ENCODE measurements at places on chromosomes 6 and 20. TPM values are rescaled to one million over a fixed set of nuclear protein-coding genes. Genes with fewer than 3 reads are reported as not detected.

Gene ANKEF1
- total RNA-seq = 2.2 TPM

Gene CTCFL
- not detected for total RNA-seq

DNA sequence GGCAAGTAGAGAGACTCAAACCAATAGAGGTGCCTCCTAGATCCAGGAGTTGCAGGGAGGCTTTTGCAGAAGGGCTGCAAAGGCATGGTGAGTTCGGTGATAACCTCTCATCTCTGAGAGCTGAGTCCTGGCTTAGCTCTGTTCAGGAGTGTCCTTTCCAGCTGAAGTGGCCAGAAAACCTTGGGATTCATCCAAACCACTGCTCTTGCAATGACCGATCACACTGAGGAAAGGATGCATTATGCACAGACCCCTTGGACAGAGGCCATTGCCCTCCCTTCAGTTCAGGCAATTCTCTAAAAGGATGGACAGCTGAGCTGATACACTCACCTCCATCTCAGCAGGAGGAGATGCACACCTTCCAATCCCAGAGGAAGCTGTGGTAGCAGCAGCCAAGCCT lies 158.8 kb upstream of the ENPP5 start:
- ATAC-seq = no peak

DNA sequence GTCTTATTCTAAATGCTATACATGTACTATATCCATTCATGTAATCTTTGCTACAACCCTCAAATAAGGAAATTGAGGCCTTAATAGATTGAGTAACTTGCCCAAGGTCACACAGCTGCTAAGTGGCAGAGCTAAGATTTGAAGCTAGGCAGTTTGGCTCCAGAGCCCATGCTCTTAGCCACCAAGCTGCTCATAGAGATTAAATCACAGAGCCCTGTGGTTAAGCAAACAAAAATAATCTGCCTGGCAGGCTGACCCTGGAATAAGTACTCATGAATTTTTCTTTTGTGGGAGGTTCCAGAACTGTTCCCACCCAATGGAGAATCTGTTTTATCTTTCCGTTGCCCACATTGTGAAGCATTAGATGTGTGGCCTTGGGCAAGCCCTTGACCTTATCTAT lies 7.4 kb downstream of the AAR2 start:
- ATAC-seq = no peak

DNA sequence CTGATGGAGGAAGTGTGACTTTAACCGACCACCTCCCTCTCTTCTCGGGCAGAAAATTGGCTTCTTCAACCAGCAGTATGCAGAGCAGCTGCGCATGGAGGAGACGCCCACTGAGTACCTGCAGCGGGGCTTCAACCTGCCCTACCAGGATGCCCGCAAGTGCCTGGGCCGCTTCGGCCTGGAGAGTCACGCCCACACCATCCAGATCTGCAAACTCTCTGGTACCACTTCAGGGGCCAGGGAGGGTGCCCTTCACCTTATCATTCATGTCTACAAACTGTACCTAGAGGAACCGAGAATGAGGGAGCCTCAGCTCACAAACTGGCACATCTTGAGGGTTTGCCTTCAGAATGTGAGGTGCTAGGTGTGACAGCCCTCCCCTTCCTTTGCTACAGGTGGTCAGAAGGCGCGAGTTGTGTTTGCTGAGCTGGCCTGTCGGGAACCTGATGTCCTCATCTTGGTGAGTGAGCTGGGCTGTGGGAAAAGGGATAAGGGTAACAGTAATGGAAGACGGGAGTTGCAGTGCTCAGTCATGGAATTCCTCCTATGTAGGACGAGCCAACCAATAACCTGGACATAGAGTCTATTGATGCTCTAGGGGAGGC lies 18.6 kb downstream of the ABCF1 start:
- ATAC-seq = no peak

- no peak for ATAC-seq
These were observed 52.4 kb upstream of the SPDEF start for GRCh38 chr6:34608321-34609091.

DNA sequence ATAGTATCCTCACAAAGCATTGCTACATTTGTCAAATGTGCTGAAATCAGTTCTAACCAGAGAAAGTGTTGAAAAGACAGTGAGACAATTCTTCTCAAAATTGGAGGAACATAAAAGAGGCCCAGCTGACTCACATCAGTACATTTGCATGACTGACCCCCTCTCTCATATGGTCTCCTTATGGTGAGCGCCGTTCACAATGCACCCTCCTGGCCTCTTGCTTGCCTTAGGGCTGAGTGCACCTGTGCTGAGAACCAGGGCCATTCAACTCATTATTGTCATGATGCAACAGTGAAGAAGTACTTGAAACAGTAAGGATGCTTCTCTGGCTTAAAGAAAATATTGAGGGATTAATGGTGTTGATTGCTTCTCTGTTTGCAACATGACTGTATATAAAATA lies 375.2 kb upstream of the AGPAT4 start:
- peak; percentile 68 for ATAC-seq

Gene HLA-DPB1
- total RNA-seq = 1.9 TPM

Measured in motor neuron (in vitro differentiated cells).